ENCODE measurements at places on chromosomes 7 and 10. TPM values are rescaled to one million over a fixed set of nuclear protein-coding genes. Genes with fewer than 3 reads are reported as not detected.

DNA sequence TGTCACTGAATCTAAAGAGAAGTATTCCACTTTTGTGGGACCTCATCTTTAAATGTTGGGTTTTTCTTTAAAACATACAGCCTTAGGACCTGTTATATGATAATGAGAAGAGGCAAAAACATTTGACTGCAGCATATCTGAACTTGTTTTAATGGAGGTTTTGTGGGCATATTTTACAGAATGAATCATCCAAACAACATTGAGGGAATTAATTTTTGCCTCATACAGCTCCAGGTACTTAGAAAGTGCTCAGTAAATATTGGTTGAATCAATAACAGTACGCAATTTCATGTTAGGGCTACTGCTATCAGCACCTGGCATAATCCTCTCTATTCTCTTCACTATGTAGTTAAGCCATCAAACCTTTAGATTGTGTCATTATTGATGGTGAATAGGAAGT lies 115.9 kb downstream of the MALRD1 start:
- H3K36me3 ChIP-seq, result no peaks in the 10 kb centered on the region
- H3K27ac ChIP-seq, result no peak overlapping the region
- H3K27me3 ChIP-seq, result no peaks in the 10 kb centered on the region
- H3K4me3 ChIP-seq, result no peak overlapping the region

- no peaks in the 10 kb centered on the region for H3K4me1 ChIP-seq
- H3K4me3 ChIP-seq, result no peak overlapping the region
- no peak overlapping the region for H3K27ac ChIP-seq
- no peaks in the 10 kb centered on the region for H3K36me3 ChIP-seq
These were observed 62.6 kb downstream of the RASGEF1A start for GRCh38 chr10:43204042-43204942.

GRCh38 chr10:62652114-62652513 lies 152.4 kb upstream of the ADO start:
- no peak overlapping the region for H3K4me3 ChIP-seq
- DNase-seq, result no peak
- no peaks in the 10 kb centered on the region for H3K27me3 ChIP-seq
- H3K27ac ChIP-seq, result no peak overlapping the region
- no peaks in the 10 kb centered on the region for H3K36me3 ChIP-seq
- H3K4me1 ChIP-seq, result no peaks in the 10 kb centered on the region

GRCh38 chr10:9243941-9244411 lies 1189.5 kb downstream of the GATA3 start:
- DNase-seq, result no peak
- H3K27ac ChIP-seq, result no peak overlapping the region
- no peak overlapping the region for H3K4me3 ChIP-seq
- peaks cover 3% of the 10 kb centered on the region for H3K27me3 ChIP-seq
- H3K36me3 ChIP-seq, result no peaks in the 10 kb centered on the region

- H3K27me3 ChIP-seq, result no peaks in the 10 kb centered on the region
- no peak for DNase-seq
- no peak overlapping the region for H3K27ac ChIP-seq
- H3K4me1 ChIP-seq, result no peaks in the 10 kb centered on the region
These were observed 98.3 kb downstream of the MKI67 start for GRCh38 chr10:128027822-128028507.

DNA sequence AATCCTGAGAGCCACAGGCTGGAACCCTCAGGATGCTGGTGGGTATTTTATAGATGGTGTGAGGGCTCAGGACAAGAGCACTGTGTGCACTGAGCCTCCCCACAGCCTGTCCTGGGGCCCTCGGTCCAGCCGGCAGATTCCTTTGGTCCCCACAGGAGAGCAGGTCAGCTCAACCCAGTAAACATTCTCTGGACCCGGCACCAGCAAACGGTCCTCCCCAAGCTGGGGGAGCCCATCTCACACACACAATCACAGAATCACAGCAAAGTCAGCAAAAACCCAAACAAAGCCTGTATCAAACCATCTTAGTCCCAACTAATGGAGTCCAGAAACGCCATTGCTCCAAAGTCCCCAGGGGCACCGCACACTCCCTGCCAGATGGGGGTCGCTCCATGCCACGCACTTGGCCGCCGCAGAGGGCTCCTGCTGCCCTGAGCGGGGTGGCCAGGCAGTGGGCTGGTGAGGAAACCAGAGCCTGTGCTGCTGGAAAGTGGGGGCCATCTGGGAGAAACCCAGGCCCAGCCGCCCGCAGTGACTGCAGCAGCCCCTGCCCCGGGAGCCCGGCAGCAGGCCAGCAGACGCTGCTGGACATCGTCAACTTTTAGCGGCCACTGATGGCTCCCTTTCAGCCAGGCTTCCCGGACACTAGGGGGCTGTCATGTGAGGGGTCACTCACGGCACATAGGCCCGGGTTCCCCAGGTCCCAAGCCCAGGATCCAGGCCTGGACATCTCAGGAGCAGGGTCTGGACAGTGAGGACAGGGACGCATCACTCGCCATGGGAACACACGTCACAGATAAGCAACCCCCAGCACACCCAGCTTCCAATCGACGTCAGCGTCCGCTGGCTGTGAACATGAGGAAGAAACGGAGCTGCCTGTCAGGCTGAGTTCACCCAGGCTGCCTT lies 52.6 kb downstream of the DPYSL4 start:
- H3K4me3 ChIP-seq, result no peak overlapping the region
- H3K27me3 ChIP-seq, result no peaks in the 10 kb centered on the region
- no peak for DNase-seq
- H3K27ac ChIP-seq, result no peak overlapping the region
- peaks cover 4% of the 10 kb centered on the region for H3K4me1 ChIP-seq
- no peaks in the 10 kb centered on the region for H3K36me3 ChIP-seq

DNA sequence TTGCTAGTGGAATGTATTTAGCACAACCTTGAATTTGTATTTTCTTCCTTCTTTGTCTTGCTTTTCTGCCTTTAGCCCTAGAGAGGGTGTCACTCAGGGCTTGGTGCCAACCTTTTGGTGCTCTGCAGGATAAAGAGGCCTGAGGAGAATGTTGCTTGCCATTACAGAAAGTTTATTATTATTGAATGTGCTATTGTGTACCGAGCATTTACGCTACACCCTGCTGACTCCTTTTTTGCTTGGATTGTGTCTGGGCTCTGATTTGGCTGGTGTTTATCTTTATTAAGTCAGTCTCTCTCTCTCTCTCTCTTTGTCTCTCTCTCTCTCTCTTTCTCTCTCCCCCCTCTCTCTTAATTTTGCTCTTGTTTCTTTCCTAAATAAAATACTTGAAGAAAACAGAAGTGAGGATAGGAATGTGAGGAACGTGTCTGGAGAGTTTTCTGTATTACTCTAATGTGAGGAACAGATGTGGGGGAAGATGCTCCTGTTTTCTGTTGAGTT lies 284.4 kb upstream of the PHYHIPL start:
- H3K4me3 ChIP-seq, result no peak overlapping the region
- no peak overlapping the region for H3K27ac ChIP-seq
- H3K27me3 ChIP-seq, result no peaks in the 10 kb centered on the region
- peaks cover 5% of the 10 kb centered on the region for H3K4me1 ChIP-seq
- peak; percentile 47 for DNase-seq
- no peaks in the 10 kb centered on the region for H3K36me3 ChIP-seq

- H3K27ac ChIP-seq, result no peak overlapping the region
- H3K36me3 ChIP-seq, result no peaks in the 10 kb centered on the region
- no peaks in the 10 kb centered on the region for H3K4me1 ChIP-seq
- H3K4me3 ChIP-seq, result no peak overlapping the region
- H3K27me3 ChIP-seq, result no peaks in the 10 kb centered on the region
These were observed 85.9 kb upstream of the TRIM24 start for GRCh38 chr7:138374119-138374693.

- no peaks in the 10 kb centered on the region for H3K36me3 ChIP-seq
- no peak overlapping the region for H3K4me3 ChIP-seq
- H3K27me3 ChIP-seq, result no peaks in the 10 kb centered on the region
- no peak overlapping the region for H3K27ac ChIP-seq
- no peak for DNase-seq
These were observed 14.7 kb upstream of the NXPH1 start for GRCh38 chr7:8418629-8419245.

DNA sequence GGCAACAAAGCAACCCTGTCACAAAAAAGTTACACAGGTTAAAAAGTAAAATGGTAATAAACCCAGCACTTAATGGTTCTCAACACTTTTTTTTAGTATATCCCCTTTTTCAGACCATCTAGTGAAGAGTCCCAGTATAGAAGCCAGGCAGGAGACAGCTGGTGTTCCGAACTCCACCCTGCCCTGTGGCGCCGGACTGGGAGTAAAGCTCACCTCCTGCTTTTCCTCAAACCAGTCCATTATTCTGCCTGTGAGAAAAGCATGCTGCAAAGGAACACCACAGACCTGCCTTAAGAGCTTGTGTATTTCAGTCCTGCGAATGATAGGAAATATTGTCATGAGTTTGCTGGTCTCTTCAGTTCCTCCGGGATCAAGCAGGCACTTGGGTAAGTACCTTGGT lies 81.0 kb downstream of the EZH2 start:
- H3K27me3 ChIP-seq, result no peaks in the 10 kb centered on the region
- no peaks in the 10 kb centered on the region for H3K36me3 ChIP-seq

- no peak overlapping the region for H3K4me3 ChIP-seq
- DNase-seq, result no peak
- H3K36me3 ChIP-seq, result no peaks in the 10 kb centered on the region
- H3K27me3 ChIP-seq, result no peaks in the 10 kb centered on the region
- peaks cover 5% of the 10 kb centered on the region for H3K4me1 ChIP-seq
These were observed 462.2 kb downstream of the AUTS2 start for GRCh38 chr7:70060298-70061068.

DNA sequence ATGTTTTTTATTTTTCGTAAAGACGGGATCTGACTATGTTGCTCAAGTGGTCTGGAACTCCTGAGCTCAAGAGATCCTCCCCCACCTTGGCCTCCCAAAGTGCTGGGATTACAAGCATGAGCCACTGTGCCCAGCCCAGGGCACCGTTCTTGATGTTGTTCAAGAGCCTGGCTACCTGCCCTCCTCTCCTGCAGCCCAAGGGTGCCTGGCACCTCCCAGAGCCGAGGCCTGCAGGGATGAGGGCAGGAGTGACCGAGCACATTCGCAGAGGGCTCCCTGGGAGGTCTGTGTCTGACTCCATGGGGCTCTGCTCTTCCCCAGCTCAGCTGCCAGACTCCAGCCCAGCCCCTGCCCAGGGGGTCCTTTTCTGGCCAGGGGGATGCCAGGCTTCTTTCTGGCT lies 15.4 kb downstream of the SH2B2 start:
- H3K36me3 ChIP-seq, result no peaks in the 10 kb centered on the region
- H3K27me3 ChIP-seq, result no peaks in the 10 kb centered on the region
- H3K4me1 ChIP-seq, result no peaks in the 10 kb centered on the region
- DNase-seq, result no peak
- H3K4me3 ChIP-seq, result no peak overlapping the region
- no peak overlapping the region for H3K27ac ChIP-seq

GRCh38 chr7:77315182-77315591 lies 101.0 kb downstream of the GSAP start:
- no peak overlapping the region for H3K27ac ChIP-seq
- H3K36me3 ChIP-seq, result no peaks in the 10 kb centered on the region
- H3K27me3 ChIP-seq, result no peaks in the 10 kb centered on the region

- H3K4me1 ChIP-seq, result no peaks in the 10 kb centered on the region
- no peak for DNase-seq
- no peak overlapping the region for H3K4me3 ChIP-seq
- H3K36me3 ChIP-seq, result no peaks in the 10 kb centered on the region
These were observed 11.8 kb upstream of the SLC18A3 start for GRCh38 chr10:49598164-49598856.

GRCh38 chr7:112172870-112173567 lies 33.2 kb downstream of the DOCK4 start:
- H3K4me3 ChIP-seq, result no peak overlapping the region
- peaks cover 1% of the 10 kb centered on the region for H3K4me1 ChIP-seq
- no peak for DNase-seq
- H3K27me3 ChIP-seq, result no peaks in the 10 kb centered on the region

DNA sequence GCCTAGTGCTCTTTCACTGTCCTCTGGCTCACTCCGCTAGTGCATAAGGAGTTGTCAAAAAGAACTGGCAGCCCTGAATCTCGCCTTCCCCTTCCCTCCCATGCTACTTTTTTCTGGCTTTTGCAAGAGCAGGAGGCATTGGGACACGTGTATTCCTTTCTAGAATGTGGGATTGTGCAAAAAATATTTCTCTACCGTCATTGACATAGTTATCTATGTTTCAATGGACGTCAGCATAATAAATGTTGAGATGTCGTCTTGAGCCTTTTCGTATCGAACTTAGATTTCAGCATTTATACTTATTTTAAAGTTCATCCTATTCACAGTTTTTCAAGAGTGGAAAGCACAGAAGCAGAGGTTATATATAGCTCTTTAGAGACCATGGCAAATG lies 727 bp downstream of the ING3 start:
- H3K27me3 ChIP-seq, result no peaks in the 10 kb centered on the region
- H3K36me3 ChIP-seq, result no peaks in the 10 kb centered on the region
- H3K4me1 ChIP-seq, result no peaks in the 10 kb centered on the region
- peak overlapping the region; percentile 95 for H3K27ac ChIP-seq

DNA sequence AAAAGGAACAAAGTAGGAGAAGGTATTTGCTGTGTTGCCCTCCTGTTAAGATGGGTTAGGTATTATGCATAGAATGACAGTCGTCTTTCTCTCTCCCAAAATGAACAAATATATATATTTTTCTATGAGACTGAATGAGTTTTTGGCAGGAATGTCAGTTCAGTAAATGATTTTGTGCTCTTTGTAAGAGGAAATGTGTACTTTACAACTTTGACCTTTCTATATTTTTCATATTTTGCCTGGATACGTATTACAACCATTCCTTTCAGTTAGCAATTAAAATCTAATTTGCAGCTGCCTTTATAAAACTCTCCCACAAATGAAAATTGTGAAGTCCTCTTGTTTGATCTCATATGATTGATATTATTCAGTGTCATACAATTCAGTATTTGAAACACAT lies 336.6 kb upstream of the MEOX2 start:
- H3K27ac ChIP-seq, result no peak overlapping the region
- DNase-seq, result no peak
- no peaks in the 10 kb centered on the region for H3K27me3 ChIP-seq

DNA sequence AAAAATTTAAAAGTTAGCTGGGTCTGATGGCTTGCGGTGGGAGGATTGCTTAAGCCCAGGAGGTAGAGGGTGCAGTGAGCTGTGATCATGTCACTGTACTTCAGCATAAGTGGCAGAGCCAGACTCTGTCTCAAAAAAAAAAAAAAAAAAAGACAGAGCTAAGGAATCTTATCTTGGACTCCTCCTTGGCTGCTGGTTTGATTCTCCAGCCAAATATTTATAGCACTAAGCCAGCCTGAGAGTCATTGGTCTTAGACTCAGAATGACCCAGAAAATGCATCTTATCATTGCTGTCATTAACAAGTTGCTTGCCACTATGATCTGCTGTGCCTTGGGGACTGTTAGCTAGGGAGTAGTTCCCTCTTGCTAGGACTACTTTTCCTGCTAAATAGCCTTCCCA lies 164.7 kb downstream of the GNAT3 start:
- H3K27ac ChIP-seq, result no peak overlapping the region
- DNase-seq, result no peak
- H3K4me1 ChIP-seq, result no peaks in the 10 kb centered on the region
- H3K4me3 ChIP-seq, result no peak overlapping the region

HECW1 gene
- total RNA-seq, result not detected

IL2RA gene
- not detected for total RNA-seq

VAX1 gene
- not detected for total RNA-seq

SLC13A1 gene
- not detected for total RNA-seq

Data from ovary (tissue), 10 donors.